ENCODE measurements at places on chromosomes 1 and 21. TPM values are rescaled to one million over a fixed set of nuclear protein-coding genes. Genes with fewer than 3 reads are reported as not detected.

- H3K27me3 ChIP-seq, result no peaks in the 10 kb centered on the region
- no peak overlapping the region for H3K27ac ChIP-seq
- no peak overlapping the region for H3K4me3 ChIP-seq
- H3K36me3 ChIP-seq, result no peaks in the 10 kb centered on the region
Measured at GRCh38 chr1:105100102-105100501, 1350.4 kb downstream of the AMY1C start.

DNA sequence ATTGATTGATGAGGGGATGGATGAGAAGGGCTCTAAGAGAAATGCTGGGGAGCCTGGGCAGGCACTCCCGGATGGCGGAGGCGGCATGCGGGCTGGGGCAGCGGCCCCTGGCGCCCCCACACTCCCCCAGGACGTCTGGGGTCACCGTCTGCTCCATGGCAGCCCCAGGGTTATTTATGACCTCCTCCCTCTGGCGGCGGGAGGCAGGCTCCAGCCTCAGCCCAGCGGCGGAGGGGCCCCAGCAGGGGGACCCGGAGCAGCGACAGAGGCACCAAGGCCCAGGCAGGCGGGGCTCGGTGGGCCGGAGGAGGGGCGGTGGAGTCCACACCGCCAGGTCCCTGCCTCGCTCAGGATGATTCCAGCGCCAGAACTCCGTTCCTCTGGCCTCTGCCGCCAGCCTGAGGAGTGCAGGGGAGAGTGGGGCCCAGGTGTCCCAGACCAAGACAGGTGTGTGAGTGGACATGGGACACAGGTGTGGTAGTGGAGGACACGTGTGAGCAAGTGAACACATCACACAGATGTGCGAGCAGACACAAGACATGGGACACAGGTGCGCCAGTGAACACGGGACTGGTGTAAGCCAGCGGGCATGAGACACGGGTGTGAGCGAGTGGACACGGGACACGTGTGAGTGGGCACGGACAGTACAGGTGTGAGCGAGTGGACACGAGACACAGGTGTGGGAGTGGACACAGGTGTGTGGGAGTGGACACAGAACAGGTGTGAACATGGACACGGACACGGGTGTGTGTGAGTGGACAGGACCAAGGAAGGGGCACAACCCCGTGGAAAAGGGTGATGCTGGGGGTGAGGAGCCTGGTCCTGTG, 2.5 kb upstream of the SAMD11 start:
- H3K27ac ChIP-seq, result no peak overlapping the region
- H3K36me3 ChIP-seq, result no peaks in the 10 kb centered on the region
- H3K4me1 ChIP-seq, result no peaks in the 10 kb centered on the region
- peak; percentile 56 for DNase-seq
- peaks cover 15% of the 10 kb centered on the region for H3K27me3 ChIP-seq

GBP4 gene
- total RNA-seq, result 7.6 TPM

DNA sequence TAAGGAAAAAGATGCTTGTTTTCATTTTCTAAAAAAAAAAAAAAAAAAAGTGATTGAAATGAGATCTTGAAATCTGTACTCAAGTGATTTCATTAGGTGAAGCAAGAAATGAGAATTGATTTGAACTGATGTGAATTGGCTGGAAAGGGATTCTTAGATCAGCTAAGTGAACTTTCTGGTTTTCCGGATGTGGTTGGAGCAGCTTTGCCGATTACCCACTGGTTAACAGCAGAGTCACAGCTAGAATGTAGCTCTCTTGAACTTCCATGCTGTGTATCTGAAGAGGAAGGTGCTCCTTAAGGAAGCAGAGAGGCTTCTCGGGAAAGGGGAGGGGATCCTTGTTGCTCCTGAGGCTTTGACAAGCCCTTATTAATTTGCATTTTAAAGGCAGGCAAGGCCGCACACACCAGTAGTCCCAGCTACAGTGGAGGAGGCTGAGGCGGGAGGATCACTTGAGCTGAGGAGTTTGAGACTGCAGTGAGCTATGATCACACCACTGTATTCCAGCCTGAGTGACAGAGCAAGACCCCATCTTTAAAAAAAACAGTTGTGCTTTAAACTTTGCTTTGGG, 28.7 kb upstream of the PWP2 start:
- H3K4me3 ChIP-seq, result no peak overlapping the region
- H3K4me1 ChIP-seq, result peaks cover 8% of the 10 kb centered on the region
- H3K36me3 ChIP-seq, result peaks cover 15% of the 10 kb centered on the region
- no peak overlapping the region for H3K27ac ChIP-seq
- no peak for DNase-seq
- no peaks in the 10 kb centered on the region for H3K27me3 ChIP-seq

IGFN1 gene
- total RNA-seq, result not detected

DNA sequence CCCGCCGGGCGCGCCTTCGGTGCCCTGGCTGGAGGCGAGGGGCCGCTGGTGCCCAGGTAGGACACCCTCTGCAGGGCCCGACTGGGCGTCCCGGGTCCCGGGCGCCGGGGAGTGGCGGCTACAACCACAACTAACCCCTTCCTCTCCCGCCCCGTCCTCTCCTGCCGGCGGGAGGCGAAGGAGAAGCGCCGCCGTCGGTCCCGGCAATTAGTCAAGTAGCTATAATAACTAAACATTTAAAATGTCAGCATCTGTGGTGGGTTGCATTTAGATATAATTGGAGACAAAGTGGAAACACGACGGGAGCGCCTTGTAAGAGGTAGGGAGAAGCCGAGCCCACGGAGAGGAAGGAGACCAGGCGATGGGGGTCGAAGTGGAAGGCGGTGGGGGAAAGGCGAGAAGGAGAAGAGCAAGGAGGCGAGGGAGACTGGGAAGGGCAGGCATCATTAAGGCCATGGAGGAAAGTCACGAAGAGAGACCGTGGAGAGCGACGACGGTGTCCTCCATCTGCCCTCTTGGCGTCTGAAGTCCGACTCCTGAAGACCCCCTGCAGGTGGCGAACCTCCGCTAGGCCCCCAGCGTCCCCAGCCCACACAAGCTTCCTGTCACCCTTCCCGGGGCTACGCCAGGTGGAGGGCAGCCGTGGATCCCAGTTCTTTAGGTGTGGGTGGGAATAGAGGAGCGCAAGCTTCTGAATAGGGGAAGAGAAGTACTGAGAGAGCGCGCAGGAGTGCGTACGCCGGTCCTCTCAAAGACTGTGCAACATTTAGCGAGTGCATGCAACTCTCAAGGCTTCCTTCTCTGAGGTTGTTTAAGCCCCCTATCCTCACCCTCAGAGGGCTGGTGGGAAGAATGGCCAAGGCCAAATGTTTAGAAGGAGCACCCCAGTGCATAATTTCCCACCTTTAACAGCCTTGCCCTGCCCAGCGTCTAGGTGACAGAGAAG, 1.6 kb downstream of the CNIH3 start:
- H3K4me1 ChIP-seq, result peaks cover 5% of the 10 kb centered on the region
- no peak overlapping the region for H3K4me3 ChIP-seq
- H3K36me3 ChIP-seq, result no peaks in the 10 kb centered on the region
- H3K27me3 ChIP-seq, result peaks cover 48% of the 10 kb centered on the region
- no peak overlapping the region for H3K27ac ChIP-seq

GRCh38 chr1:219066631-219067349, 106.9 kb upstream of the LYPLAL1 start:
- DNase-seq, result peak; percentile 75
- H3K4me3 ChIP-seq, result no peak overlapping the region
- no peak overlapping the region for H3K27ac ChIP-seq

GRCh38 chr1:241934201-241934848, 23.2 kb upstream of the BECN2 start:
- H3K27ac ChIP-seq, result no peak overlapping the region
- DNase-seq, result no peak
- H3K36me3 ChIP-seq, result no peaks in the 10 kb centered on the region
- no peaks in the 10 kb centered on the region for H3K4me1 ChIP-seq
- no peaks in the 10 kb centered on the region for H3K27me3 ChIP-seq
- H3K4me3 ChIP-seq, result no peak overlapping the region

DNA sequence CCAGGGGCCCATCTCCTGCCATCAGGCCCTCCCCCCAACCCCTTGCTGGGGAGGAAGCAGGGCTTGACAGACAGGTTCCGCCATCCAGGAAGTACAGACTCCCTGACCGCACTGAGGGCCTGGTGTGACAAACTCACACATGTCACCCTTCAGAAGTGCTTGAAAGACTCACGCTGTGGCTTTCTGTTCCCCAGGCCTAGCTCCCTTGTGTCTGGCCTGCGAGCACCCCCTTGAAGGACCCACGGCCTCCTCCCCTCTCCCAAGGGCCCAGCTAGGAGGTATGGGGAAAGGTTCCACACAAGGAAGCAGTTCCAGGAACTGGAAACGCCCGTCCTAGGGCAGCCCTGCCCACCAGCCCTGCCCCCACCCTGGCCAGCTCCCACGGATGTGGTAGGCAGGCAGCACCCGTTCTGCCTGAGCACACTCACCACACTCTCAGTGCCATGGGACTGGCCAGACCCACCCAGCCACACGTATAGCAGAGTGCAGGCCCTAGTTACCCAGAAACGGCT, 26.7 kb downstream of the SLC2A1 start:
- H3K4me1 ChIP-seq, result peaks cover 3% of the 10 kb centered on the region
- no peak overlapping the region for H3K27ac ChIP-seq
- no peak for DNase-seq

GRCh38 chr1:59453297-59453968, 156.5 kb downstream of the FGGY start:
- no peak overlapping the region for H3K4me3 ChIP-seq
- no peaks in the 10 kb centered on the region for H3K36me3 ChIP-seq
- no peak overlapping the region for H3K27ac ChIP-seq
- DNase-seq, result no peak
- H3K27me3 ChIP-seq, result no peaks in the 10 kb centered on the region

DNA sequence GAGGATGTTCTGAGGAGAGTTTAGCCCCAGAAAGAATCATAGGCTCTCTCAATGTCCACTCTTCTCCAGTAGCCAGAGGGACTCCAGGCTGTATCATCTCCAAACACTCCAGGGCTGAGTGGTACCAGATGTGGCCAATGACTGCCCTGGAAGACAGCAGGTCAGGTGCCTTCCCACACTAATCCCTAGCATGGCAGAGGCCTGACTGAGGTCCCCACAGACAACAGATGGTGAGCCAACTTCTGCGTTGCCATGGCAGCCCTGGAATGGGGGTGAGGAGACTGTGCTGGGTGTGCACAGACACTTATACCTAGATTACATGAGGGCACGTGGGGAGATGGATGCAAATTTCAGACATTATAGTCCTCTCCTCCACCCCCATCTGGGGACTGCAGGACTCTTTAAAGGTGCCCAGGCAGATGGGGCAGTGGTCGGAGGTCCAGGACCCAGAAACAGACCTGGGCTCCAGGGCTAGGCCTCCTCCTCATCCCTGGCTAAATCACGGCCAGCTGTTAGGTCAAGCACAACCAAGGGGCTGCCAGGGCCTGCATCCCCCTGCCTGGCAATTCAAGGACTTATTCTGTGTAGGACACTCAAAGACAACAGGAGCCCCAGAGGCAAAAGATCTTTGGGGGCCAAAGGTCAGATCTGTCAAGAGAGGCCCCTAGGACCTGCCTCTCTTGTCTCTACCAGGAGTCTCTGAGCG, 42.9 kb downstream of the CAMK2N1 start:
- no peaks in the 10 kb centered on the region for H3K27me3 ChIP-seq
- H3K36me3 ChIP-seq, result no peaks in the 10 kb centered on the region
- no peak overlapping the region for H3K4me3 ChIP-seq

DNA sequence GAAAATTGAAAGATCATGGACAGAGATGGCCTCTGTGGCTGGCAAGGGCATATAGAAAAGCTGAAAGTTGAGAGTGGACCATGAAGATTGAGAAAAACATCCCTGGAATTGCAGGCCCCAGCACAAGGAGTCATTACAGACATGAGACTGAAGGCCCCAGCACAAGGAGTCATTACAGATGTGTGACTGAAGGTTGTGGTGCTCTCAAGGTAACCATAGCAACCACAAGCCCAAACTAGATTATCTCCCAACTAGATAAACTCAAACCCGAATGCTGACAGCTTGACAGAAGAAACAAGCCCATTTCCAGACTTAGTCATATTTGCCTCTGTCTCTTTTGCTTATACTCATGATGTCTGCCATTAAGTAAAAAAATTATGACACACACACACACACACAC, 1252.1 kb upstream of the ADGRL4 start:
- H3K4me1 ChIP-seq, result no peaks in the 10 kb centered on the region
- no peaks in the 10 kb centered on the region for H3K36me3 ChIP-seq
- DNase-seq, result no peak

GRCh38 chr1:20551161-20551560, 1.2 kb upstream of the FAM43B start:
- no peak overlapping the region for H3K27ac ChIP-seq
- DNase-seq, result no peak
- no peaks in the 10 kb centered on the region for H3K4me1 ChIP-seq
- no peak overlapping the region for H3K4me3 ChIP-seq

LCE1E gene
- not detected for total RNA-seq

FTCD gene
- 1.5 TPM for total RNA-seq

- H3K4me3 ChIP-seq, result no peak overlapping the region
- H3K27ac ChIP-seq, result no peak overlapping the region
- H3K36me3 ChIP-seq, result no peaks in the 10 kb centered on the region
- H3K27me3 ChIP-seq, result no peaks in the 10 kb centered on the region
- peaks cover 13% of the 10 kb centered on the region for H3K4me1 ChIP-seq
Measured at GRCh38 chr1:183604815-183605214, 14.6 kb upstream of the NCF2 start.

GRCh38 chr1:171901245-171901644, 59.9 kb downstream of the DNM3 start:
- H3K36me3 ChIP-seq, result no peaks in the 10 kb centered on the region
- no peak overlapping the region for H3K27ac ChIP-seq
- no peaks in the 10 kb centered on the region for H3K4me1 ChIP-seq
- no peaks in the 10 kb centered on the region for H3K27me3 ChIP-seq
- no peak for DNase-seq

LIPI gene
- not detected for total RNA-seq

RGS13 gene
- not detected for total RNA-seq

DNA sequence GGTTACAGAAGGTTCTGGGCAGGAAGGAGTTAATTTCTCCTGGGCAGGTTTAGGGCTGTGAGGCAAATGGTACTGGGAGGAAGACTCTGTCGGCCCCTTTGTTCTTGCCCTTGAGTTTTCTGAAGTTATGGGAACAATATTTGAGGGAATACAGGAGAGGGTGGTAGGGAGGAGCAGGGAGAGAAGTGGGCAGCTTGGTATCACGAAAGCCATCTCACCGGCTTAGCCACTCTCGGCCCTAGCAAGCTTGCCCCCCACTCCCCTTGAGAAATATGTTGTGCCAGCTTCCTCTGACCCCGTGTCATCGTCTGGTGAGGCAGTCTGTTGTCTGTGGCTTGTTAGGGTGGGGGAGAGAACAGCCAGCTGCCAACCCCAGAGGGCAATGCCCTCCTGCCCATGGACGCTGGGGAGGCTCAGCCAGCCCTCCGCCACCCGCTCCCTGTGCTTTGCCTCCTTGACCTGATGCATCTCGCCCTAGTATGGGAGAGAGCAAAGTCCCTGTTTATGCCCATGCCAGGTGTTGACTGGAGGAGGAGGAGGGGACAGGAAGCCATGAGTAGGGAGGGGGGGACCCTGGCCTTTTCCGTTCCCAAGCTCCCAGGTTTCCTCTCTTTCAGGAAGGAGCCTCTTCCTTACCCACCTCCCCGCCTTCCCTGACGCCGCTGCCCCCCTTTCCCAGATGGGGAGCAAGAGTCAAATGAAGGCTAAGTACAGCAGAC, 1.2 kb downstream of the EFNA1 start:
- peak overlapping the region; percentile 95 for H3K4me3 ChIP-seq
- H3K27me3 ChIP-seq, result no peaks in the 10 kb centered on the region
- peaks cover 60% of the 10 kb centered on the region for H3K4me1 ChIP-seq
- H3K27ac ChIP-seq, result peak overlapping the region; percentile 68

MAB21L3 gene
- total RNA-seq, result not detected

Measured in endothelial cell of umbilical vein (primary cell).